ENCODE measurements at places on chromosomes 11 and 22.
A peak's percentile ranks its signal among the peaks of the same experiment; 100 is the strongest.

GRCh38 chr11:14253421-14253820 lies 105.6 kb downstream of the RRAS2 start:
- DNase-seq = no peak

DNA sequence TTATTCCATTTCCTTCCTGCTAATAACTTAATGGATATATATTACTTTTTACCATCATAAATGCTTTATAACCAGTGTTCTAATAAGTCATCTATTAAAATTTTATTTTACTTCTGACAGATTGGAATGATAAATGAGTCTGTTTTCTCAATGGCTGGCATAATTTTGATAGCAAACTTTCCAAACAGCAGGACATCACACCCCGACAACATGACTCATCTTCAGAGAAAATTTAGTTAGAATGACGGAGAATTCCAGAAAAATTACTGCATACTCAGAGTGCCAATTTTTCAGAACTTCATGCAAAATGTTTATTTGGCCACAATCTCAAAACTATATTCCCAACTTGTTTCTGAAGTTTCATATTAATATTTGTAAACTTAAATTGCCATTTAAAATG lies 174.4 kb downstream of the SWAP70 start:
- DNase-seq = no peak

GRCh38 chr11:8092587-8093424 lies 11.8 kb downstream of the TUB start:
- DNase-seq = peak; percentile 88

DNA sequence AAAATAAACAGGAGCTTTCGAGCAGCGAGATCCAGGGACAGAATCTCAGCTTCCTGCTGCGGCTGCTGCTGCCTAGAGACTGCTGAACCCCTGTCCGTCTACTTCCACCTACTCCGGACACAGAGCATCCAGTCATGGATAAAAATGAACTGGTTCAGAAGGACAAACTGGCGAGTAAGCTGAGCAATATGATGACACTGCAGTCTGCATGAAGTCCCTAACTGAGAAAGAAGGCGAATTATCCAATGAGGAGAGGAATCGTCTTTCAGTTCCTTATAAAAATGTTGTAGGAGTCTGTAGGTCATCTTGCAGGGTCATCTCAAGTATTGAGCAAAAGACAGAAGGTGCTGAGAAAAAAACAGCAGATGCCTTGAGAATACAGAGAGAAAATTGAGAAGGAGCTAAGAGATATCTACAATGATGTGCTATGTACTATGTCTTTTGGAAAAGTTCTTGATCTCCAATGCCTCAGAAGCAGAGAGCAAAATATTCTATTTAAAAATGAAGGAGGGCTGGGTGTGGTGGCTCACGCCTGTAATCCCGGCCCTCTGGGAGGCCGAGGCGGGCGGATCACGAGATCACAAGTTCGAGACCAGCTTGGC lies 11.1 kb upstream of the MS4A2 start:
- no peak for DNase-seq

DNA sequence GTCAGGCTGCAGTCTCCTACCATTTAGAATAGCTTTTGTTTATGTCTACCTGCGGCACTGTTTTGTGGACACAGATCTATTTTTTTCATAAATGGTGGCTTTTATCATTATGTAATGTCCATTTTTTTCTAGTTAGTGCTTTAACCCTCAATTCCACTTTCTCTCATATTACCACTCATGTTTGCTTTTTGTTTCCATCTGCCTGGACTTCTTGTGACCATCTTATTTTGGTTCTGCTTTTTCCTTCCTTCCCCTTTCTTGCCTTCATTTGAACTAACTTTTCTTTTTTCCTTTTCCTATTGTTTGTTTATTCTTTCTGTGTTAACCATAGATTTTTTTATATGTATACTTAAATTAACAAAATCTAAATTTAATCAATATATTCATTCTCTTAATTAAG lies 98.5 kb upstream of the SLC22A12 start:
- no peak for DNase-seq

GRCh38 chr11:2185324-2186085 lies 13.9 kb upstream of the TH start:
- DNase-seq = no peak

DNA sequence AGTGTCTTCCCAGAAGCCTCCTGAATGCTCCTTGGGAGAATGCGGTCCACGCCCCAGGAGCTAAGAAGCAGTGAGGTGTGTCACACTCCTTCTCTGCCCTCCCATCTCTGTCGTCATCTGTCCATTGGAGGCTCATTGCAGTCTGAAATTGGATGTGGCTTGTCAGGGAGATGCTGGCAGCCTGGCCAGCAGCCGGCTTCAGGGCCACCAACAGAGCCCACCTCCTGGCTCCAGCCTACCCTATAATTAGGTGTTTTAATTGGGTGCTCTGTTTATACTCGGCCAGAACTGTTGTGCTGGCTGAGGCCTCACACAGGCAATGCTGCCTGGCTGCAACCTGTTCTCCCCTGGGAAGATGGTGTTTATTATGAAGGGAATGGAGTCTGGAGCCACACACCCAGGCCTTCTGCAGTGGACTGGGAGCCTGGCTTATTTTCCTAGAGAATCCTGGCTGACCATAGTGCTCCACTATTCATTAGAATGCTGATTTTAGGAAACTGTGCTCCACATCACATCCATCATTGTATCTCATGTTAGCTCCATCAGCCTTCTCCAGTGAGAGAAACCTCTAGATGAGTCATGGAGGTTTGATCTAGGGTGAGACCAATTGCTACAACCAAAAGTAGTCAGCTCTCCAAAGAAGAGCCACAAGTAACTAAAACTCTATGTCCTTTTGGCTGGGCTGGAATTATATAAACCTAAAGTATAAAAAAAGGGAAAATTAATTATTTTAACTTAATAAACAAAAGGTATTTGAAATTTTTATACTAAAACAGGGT lies 86.8 kb upstream of the CRTAM start:
- peak; percentile 40 for DNase-seq

- no peak for DNase-seq
Measured at GRCh38 chr11:41522391-41522790, 62.9 kb upstream of the LRRC4C start.

DNA sequence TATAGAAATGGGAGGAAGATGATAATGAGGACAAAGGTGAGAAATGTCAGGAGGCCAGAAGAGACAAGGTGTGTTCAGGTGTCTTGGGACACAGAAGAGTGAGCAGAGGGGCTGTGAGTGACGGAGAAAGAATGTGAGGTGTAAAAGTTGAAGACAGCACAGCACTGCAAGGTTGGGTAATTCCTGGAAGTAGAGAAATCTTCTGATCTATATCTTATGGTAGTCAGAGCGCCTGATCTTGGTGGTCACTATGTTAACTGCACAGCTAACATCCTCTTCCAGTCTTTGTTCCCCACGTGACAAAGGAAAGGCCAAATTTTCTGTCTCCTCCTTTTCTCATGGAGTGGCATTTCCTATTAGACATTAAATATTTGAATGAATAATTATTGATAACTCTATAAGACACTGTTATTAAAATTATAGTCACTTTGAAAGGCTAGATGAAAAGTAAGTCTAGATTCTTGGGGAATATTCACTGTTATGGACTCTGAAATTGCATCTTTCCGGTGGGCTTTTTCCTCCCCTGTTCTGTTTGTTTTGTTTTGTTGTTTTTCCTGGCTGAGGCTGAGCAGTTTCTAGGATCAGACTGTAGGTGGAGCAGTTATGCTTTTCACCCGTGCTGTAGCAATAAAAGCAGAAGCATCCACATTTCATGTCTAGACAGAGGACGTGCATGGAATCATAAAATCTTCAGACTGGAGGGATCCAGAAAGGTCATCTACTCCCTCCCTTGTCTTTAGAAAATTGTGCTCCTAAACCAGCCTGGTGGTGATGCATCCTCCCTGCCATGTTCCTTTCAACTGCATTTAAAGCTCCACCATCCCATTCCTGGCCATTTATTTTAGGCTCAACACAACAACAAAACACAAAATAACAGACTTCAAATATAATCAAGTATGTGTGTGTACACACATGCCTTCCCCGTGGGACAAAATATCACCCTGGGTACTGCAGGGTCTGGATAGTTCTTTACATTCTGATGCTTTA lies 26.6 kb downstream of the SC5D start:
- DNase-seq = peak; percentile 49

GRCh38 chr11:61362542-61362875 lies 335 bp downstream of the TMEM138 start:
- peak; percentile 54 for DNase-seq

- no peak for DNase-seq
Measured at GRCh38 chr22:44440224-44441160, 57.5 kb downstream of the RTL6 start.
